ENCODE measurements at places on chromosomes 2 and 18.

DNA sequence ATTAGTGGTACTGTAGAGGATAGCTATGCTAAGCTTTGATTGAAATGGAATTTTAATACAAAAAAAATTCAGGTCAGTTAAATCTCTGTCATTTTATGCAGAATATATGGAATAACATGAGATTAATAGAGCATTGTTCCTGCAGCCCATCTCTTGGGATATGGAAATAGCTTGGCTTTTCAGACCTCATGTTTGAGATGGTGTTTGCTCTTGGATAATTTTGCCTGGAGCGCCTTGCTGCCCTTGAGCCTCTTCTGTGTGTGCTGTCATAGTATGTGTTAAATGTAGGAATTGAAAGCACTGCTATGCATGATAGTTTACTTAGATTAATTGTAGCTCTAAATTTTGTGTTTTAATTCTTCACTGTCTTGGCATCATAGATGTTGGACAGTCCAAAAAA, 27.7 kb downstream of the GALNT1 start:
- no peak for DNase-seq

DNA sequence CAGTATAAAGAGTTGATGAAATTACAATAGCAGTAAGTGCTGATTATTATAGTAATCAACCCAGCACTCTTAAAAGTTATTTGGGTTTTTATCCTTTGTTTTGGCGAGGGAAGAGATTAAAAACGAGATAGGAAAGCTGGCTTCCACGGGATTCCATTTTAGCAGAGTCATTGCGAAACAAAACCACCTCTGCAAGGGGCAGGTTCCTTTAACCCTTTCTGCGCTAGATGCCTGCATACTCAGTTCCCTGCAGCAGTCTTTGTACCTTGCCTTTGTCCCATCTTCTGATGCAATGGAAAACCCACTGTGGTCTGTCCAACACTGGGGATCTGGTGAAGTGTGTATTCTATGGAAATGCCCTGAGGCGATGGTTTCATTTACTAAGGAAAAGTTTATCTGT, 2.7 kb downstream of the YPEL5 start:
- no peak for DNase-seq

- DNase-seq, result no peak
Measured at GRCh38 chr18:46759890-46760289, 3.0 kb upstream of the ST8SIA5 start.

- no peak for DNase-seq
Measured at GRCh38 chr2:218444692-218445357, 25.9 kb downstream of the VIL1 start.

DNA sequence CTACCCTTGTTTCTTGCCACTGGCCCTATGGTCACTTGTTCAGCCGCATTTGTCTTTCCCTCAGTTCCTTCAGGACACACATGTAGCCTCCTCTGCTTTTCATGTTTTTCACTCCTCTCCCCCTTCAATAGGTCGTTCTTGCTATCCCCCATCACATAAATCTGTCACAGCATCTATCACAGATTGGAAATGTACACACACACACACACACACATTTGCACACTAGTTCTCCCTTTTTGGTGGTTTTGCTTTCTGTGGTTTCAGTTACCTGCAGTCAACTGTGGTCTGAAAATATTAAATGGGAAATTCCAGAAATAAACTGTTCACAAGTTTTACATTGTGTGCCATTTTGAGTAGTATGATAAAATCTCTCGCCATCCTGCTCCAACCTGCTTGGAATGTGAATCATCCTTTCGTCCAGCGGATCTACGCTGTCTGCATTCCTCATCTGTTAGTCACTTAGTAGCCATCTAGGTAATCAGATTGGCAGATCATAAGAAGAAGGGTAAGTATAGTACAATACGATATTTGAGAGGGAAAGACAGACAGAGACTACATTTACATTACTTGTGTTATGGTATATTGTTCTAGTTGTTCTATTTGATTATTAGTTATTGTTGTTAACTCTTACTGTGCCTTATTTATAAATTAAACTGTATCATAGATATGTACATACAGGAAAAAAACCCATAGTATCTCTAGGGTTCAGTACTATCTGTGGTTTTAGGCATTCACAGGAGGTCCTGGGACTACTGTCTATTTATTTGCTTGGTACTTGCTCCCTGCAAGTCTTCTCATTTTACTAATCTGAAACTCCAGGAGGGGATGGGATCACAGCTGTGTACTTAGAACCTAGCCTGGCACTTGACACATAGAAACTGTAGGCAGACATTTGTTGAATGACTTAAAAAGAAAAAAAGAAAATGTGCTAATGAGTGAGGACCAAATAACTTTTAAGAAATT, 86.1 kb upstream of the PNPT1 start:
- DNase-seq, result no peak

GRCh38 chr2:223576873-223577272, 25.3 kb downstream of the SCG2 start:
- peak; percentile 86 for DNase-seq

GRCh38 chr2:59204040-59204439, 962.9 kb upstream of the FANCL start:
- DNase-seq, result no peak

DNA sequence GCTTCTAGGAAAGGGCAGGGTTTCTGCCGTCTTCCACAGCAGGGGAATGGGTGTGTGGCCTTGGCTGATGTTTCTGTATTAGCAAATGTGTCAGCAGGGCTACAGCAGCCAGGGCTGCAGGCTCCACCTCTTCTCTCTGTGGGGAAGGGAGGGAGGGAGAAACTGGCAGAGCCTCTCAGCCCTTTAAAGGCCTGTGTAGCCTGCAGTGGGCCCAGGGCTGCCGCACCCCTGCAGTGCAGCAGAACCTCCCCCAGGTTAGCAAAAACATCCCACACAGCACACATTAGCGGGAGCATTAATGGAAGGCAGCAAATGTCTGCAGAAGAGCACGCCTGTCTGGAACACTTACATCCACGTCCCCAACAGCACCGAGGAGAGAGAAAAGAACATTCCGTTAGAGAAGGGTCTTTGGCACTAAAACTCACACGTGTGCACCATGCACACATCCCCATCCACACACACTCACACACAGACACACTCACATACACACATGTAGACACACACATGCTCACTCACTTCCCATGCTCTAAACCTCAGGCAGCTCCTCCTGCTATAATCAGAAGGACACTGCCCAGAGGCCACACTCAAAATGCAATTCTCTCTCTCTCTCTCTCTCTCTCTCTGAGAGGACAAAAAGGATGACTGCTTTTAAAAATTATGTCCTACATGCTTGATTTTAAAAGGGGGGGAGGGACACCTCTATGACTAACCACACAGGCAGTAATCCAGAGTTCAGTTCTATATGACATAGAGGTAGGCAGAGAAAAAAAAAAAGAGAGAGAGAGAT, 24.1 kb downstream of the MRPL35 start:
- DNase-seq, result no peak

GRCh38 chr2:131431336-131431735, 44.6 kb upstream of the TUBA3D start:
- no peak for DNase-seq

DNA sequence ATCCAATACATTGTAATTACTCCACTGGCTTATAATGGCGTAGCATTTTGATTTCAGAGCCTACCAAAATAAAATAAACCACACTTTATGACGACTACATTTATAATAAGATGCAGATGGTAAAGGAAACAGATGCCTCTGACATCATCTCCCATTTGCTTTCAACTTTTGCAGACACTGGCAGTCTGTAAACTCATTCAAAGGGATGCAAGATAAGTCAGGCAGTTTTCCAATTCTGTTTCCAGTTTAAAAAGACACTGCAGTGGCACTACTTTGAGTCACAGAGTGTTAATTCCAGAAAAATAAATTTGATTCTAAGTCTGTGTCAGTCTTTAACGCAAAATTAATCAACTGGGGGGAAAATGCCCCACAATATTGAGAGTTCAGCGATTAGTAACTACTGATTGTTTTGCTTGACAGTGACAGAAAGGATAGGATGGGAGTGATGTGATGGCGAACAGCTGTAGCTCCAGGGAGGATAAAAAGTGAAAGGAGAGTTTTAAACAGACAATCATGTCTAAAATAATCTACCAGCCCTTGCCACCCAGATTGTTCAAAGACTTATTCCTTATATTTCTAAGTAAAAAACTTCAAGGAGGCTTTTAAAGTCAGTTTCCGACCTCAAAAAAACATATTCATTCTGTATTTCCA, 6.7 kb downstream of the DSEL start:
- no peak for DNase-seq

GRCh38 chr2:120346667-120347358, 877 bp downstream of the INHBB start:
- DNase-seq, result no peak

DNA sequence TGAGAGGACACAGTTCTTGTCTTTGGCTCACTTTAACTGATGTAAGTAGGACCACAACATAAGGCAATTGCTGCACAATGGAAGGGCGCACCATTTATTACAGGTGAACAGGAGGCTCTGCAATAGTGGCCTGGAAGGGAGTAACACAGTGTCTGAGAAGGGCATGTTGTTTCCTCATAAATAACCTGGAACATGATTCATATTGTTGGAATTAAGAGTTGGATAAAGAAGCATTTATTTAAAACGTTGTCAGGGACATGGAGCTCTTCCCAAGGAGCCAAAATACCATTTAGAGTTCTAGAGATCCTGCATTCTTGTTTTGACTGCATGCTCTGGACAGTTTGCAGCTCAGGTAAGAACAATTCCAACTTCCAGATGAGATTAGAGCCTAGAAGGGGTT, 110.4 kb downstream of the PLCL1 start:
- no peak for DNase-seq

DNA sequence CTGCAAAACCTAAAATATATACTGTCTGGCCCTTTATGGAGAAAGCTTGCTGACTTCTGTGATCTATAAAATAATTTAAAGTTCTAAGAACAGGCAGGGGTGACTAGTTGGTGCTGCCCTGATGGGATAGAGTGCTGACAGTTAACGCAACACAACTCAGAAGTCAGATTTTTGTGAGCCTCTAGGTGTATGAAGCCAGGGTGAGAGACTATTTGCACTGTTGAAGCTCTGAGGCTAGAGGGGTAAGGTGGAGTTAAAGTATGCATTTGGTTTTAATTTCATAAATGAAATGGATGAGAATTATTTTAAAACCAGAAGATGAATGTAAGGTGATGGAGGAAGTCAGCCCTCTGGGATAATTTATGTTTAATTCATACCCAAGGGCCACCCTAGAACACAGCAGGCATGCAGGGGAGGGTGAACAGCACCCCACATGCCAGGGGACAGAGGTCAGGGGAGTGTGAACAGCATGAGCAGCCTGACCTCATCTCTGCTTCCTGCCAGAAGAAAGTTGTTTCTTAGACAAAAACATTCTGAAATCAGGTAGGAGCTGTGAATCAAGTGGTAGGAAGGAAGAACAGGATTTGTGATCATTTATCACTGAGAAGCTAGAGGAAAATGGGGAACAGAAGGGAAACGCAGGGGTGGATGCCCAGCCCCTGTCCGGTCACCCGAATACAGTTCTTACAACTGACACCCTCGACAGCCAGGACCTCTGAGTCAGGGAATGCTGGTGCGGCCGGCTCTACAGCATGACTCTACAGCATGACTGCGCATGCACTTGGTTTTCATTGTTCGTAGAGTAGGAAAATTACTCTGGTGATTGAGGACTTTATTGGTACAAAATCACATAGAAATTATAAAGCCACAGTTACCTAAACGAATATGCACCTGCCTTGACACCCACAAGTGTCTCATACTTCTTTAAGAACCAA, 93.1 kb downstream of the MBP start:
- no peak for DNase-seq

- no peak for DNase-seq
Measured at GRCh38 chr2:198795419-198795818, 662.3 kb downstream of the SATB2 start.

GRCh38 chr2:134370655-134371445, 117.0 kb downstream of the MGAT5 start:
- DNase-seq, result no peak

GRCh38 chr2:234970477-234970882, 18.7 kb downstream of the SH3BP4 start:
- no peak for DNase-seq

GRCh38 chr2:175001566-175001965, 3.6 kb downstream of the CHN1 start:
- DNase-seq, result no peak

GRCh38 chr2:205610437-205610836, 71.9 kb upstream of the NRP2 start:
- no peak for DNase-seq

DNA sequence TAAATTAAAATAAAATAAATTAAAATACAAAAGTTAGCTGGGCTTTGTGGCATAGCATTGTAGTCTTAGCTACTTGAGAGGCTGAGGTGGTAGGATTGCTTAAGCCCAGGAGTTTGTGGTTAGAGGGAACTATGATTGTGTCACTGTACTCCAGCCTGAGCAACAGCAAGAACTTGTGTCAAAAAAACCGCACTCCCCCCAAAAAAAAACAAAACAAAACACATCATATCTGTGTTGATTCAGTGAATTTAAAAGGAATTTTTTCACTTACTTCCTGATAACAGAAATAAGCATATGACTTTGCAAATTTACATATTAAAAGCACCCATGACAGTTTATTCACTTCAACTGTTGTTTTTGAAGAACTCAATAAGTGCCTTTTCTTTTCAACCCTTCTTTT, 68.1 kb upstream of the PELI1 start:
- no peak for DNase-seq

GRCh38 chr2:95047629-95048510, 22.4 kb downstream of the MAL start:
- DNase-seq, result no peak

- no peak for DNase-seq
Measured at GRCh38 chr18:24543086-24543794, 82.8 kb downstream of the HRH4 start.

DNA sequence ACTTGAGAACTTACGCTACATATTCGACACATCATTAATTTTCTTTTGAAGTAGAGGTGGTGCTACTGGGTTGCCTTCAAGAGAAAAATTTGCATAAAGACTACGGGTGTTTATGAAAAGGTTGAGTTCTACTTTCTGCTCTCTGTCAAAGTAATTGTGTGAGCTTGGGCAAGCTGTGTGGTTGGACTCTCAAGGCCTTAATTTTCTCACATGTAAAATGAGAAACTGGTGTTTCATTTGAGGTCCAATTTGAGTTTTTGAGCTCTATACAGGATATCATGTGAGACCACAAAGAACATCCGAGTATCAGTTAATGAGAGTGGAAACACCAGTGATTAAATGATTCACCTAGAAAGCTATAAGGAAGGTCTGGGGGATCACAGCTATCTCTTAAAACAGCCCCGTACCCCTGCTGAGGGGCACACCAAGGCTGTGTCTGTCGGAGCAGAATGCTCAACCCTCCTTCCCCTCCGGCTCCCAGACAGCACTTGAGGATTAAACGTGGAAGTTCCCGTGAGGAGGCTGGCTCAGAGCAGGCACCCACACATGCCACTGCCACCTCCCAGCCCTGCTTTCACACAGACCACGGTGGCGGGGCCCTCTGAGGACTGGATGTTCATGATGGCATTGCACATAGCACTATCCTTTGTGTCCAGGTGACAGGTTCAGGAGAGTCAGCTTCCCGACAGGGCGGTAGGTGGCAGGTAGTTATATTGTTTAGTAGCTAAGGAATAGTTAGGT, 191.8 kb downstream of the RNF144A start:
- no peak for DNase-seq

DNA sequence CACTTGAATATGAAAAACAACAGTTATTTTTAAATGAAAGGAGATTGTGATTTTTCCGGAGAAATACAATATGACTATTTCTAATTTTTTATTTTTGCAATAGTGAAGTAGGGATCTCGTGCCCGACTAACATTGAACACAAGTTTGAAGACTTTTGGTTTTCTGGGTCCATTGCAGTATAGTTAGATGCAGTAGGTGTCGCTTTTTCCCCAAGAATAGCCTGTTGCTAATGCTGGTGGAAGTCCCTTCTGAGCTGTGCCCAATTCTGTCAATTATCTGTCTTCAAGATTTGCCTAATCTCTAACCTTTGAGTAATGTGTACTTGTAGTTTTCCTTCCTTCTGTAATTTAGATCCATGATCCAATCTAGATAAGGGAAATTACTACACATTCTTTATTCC, 36.5 kb downstream of the SEMA4F start:
- DNase-seq, result peak; percentile 47

Data from AG09319 (cell line).